ENCODE measurements at places on chromosomes 13 and 19.

GRCh38 chr13:23372264-23372906 is 61.1 kb downstream of the SACS start:
- no peak for DNase-seq

- no peak for DNase-seq
Measured at GRCh38 chr13:44157606-44158005, 216.0 kb upstream of the SERP2 start.

GRCh38 chr13:54852831-54853230 is 1824.2 kb downstream of the OLFM4 start:
- no peak for DNase-seq

- no peak for DNase-seq
Measured at GRCh38 chr13:65725006-65725405, 1505.1 kb downstream of the PCDH9 start.

DNA sequence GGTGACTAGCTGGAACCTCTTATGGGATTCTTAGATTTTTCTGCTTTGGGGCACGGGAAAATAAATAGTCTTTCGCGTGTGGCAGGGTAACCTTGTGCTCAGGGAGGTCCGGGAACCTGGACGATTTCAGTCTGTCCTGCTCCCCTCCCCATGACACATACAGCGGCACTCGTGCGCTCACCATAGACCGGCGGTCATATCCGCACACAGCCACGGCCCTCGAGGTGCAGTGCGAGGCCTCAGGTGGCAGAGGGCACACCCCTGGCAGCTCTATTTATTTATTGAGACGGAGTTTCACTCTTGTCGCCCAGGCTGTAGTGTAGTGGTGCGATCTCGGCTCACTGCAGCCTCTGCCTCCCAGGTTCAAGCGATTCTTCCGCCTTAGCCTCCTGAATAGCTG is 3.0 kb downstream of the ONECUT3 start:
- no peak for DNase-seq

GRCh38 chr19:56124578-56124977 is 3.5 kb upstream of the ZNF787 start:
- DNase-seq, result no peak

- DNase-seq, result no peak
Measured at GRCh38 chr19:3146677-3147100, 10.9 kb downstream of the GNA15 start.

- DNase-seq, result no peak
Measured at GRCh38 chr13:71499235-71499634, 367.8 kb downstream of the DACH1 start.

GRCh38 chr13:34391076-34391475 is 551.0 kb upstream of the NBEA start:
- no peak for DNase-seq

- DNase-seq, result no peak
Measured at GRCh38 chr19:1560286-1560882, 7.7 kb downstream of the MEX3D start.

- no peak for DNase-seq
Measured at GRCh38 chr19:42629191-42629590, 34.5 kb upstream of the CEACAM8 start.

- no peak for DNase-seq
Measured at GRCh38 chr13:113918580-113918979, 54.7 kb upstream of the GAS6 start.

DNA sequence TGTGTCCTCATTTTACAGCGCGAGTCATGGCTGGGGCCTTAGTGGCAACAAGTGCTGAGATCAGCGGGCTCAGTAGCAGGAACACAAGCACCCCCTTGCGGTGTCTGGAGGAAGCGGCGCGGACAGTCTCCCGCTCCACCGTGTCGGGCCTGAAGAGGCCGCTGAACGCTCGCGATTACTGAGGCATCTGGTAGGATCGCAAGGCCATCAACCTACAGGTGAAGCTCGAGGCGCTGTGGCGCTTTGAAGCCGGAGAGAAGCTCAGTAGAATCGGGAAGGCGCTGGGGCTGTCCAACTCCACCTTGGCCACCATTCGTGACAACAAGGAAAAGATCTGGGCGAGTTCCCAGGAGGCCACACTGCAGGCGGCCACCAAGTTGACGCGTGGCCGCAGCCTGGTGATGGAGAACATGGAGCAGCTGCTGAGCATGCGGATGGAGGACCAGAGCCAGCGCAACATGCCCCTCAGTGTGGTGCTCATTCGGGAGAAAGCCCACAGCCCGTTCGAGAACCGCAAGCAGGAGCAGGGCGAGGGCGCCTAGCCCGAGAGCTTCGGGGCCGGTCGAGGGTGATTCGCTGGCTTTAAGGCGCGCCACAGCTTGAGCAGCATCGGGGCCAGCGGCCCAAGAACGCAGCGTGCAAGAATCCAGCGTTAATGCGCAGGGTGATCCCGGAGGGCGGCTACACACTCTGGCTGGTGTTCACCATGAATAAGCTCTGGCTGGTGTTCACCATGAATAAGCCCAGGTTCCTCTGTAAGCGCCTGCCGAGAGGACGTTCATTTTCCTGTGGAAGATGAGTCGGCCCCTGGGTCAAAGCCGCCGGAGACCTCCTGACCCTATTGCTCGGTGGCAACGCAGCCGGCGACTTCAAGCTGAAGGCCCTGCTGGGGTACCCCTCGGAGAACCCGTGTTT is 8.3 kb upstream of the MZF1 start:
- no peak for DNase-seq

GRCh38 chr13:75946536-75947284 is 310.6 kb downstream of the LMO7 start:
- DNase-seq, result no peak

GRCh38 chr13:99386495-99386894 is 79.3 kb upstream of the GPR183 start:
- DNase-seq, result no peak

All from nucleus accumbens (tissue), 56 donors.